ENCODE measurements at places on chromosomes 2 and 18.

DNA sequence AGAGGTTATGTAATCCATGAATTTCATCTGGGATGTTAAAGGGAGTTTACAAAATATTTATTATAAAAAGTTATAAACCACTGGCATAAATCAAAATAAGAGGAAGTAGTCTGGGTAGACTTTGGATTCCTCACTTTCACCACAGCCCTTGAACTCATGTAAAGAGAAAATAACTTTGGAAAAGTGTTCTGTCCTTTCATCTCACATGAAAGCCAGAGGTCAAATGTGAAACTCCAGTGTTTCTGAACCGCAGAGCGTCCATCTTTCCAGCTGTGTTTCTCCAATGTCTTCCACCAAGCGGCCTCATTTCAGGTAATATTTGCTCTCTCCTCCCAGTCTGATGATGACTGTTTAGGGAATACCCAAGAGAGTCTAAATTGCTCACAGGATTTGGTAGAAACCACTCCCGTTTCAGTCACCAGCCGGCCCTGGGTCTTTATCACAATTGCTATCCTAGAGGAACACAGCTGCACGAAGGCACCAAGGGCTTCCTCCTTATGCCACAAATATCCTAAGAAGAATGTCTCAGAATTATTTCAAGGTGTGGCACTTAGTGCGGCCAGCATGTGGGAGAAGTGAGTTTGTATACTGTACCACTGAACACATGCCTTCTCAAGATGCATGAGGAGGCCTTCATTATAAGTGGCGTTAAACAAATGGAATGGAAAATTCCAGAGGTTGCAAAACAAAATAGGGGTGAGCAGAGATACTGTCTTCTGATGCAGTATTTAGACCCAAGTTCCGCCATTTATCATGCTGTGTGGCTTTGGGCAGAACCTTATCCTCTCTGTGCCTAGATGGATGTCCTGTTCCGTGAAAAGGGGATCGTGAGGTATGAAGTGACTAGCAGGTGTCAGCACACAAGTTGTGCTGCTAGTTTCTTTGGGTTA is 63.8 kb downstream of the ACTR2 start:
- no peak for DNase-seq

DNA sequence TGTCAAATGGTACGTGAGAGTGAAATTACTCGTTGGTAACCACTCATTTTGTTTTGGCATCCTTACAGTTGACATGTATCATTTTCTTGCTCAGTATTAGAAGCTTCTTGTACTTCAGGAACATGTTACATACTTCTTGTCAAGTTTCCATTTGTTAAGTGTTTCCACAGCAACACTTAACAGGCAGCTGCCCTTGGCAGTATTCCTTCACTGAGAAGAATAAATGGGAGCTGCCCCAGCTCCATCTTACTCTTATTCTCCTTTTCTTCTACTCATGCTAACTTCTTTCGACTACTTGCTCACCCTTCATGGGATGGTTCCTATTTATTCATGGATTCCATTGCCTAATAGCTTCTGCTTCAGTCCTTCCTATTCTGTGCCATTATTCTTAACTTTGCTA is 60.1 kb upstream of the TUBA3E start:
- no peak for DNase-seq

- DNase-seq: no peak
These were observed 9.3 kb upstream of the STAT1 start for GRCh38 chr2:191023235-191023679.

GRCh38 chr2:64283641-64284361 is 139.6 kb upstream of the PELI1 start:
- no peak for DNase-seq

GRCh38 chr2:7014174-7014640 is 97.0 kb downstream of the RNF144A start:
- peak; percentile 56 for DNase-seq

- no peak for DNase-seq
These were observed 276.6 kb downstream of the CMPK2 start for GRCh38 chr2:6589150-6589549.

GRCh38 chr2:233643128-233643527 is 6.9 kb downstream of the UGT1A10 start:
- no peak for DNase-seq

GRCh38 chr2:8255448-8255800 is 426.4 kb upstream of the ID2 start:
- DNase-seq: no peak

- no peak for DNase-seq
These were observed 91.8 kb downstream of the KLHL29 start for GRCh38 chr2:23476786-23477185.

- no peak for DNase-seq
These were observed 33.1 kb downstream of the ARL4C start for GRCh38 chr2:234463626-234464290.

GRCh38 chr2:54551123-54551756 is 95.1 kb downstream of the SPTBN1 start:
- no peak for DNase-seq

DNA sequence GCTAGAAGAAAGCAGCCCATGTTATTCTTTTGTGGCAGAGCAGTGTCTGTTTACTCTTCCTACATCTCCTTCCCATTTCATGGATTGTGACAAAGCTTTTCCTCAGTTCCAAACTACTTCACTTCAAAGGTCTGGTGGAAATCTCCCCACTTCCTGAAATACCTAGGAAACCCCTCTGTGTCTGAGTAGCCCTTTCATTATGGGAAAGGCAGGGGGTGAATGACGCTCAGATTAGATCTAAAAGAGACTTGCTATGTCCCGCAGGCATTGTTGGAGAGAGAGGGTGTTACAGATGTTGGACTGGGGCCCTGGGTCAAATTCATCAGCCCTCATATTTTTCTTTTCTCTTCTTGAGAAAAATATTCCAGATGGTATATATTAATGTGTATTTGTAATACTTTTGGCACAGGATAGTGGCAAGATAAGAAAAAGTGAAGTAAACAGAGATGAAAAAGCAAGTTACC is 675.0 kb downstream of the IRS1 start:
- DNase-seq: no peak

DNA sequence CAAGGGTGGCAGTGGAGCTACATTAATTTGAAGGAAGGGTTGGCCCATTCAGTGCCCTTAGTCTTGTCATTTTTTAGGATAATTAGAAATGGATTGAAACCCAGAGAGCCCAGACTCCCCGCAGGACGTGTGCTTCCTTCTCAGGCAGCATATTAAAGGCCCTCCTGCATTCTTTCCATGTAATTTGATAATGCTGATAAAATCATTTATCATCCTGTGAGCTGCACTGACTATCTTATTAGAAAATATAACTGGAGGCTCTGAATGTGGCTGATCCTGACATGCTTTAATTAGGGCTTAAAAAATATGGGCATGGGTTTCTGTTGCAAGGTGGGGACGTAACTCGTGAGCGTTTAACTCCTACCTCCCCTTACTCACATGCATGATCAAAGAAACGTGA is 148.1 kb downstream of the ACKR3 start:
- no peak for DNase-seq

DNA sequence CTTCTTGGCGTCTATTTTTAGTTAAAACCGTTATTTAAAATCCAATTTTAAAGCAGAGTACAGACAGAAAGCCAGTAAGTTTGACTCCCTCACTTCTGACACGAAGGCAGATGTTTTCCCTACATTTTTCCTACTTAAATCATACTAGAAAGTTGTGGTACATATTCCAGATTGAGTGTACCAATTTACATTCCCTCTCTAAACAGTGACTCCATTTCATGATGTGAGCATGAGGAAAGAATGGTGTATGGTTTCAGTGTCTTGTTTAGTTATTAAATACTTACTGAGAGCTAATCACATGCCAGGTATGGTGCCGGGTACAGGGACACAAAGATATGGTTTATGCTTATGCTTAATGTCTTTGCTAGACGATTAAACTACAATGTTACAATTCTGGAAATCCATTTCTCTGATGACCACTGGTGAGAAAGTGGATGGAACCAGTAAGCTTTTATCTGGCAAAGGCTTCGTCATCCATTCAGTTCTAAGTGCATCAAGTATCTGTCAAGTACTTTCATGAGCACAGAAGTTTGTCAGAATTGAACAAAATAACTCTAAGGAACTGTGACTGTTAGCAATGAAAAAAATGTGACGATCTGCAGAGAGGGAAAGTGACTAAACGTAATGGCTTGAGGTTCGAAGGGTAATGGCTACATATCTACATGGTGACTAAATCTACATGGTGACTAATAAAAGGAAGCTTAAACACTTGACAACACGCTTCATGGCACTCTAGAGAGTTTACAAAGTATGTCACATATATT is 25.7 kb downstream of the MAP4K3 start:
- DNase-seq: peak; percentile 42

- DNase-seq: no peak
These were observed 128.7 kb upstream of the GLI2 start for GRCh38 chr2:120606931-120607330.

DNA sequence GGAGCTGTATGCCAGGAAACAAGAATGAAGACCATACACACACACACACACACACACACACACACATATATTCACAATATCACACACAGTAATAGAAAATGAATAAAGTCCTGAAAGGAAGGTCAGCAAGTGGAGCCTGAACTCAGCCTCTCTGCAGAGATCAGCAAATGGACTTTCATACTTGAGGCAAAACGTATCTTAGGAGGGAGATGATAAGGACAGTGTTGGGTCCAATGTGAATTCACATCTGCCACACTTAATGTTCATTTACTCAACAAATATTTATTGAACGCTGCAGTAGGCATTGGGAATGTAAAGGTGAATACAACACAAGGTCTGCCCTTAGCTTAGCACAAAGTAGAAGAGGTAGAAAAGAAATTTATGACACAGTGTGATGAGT is 2.7 kb upstream of the MTLN start:
- no peak for DNase-seq

GRCh38 chr2:46951290-46952064 is 35.9 kb upstream of the MCFD2 start:
- DNase-seq: no peak

DNA sequence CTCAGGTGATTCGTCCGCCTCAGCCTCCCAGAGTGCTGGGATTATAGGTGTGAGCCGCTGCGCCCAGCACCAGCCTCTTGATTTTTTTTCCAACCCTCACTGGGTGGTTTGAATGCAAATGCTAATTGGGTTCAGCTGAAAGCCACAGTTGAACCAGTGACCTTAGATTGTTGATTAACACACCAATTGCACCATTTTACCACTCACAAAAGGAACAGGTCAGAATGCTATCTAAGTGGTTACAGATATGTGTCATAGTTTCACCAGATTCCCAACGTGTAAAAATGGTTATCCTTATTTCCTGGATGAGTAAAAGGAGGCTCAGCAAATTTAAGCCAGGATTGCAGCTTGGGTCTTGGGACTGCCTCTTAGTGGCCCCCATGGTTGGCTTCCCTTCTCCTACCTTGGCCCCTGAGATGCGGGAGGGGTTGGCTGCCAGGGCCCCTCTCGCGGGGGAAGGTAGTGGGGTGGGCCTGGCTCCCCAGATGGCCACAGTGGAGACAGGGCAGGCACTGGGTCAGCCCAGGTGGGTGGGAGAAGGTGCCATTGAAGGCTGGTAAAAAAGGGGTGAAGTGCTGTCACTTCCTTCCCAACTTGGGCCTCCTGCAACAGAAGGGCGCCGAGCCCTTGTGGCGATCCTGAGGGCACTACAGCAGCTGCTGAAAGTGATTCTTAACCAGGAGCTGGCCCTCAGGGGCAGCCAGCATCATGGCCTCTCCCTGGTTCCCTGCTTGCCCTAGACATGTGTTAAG is 164.9 kb upstream of the HAAO start:
- no peak for DNase-seq

GRCh38 chr18:26653943-26654615 is 105.7 kb upstream of the KCTD1 start:
- DNase-seq: no peak

DNA sequence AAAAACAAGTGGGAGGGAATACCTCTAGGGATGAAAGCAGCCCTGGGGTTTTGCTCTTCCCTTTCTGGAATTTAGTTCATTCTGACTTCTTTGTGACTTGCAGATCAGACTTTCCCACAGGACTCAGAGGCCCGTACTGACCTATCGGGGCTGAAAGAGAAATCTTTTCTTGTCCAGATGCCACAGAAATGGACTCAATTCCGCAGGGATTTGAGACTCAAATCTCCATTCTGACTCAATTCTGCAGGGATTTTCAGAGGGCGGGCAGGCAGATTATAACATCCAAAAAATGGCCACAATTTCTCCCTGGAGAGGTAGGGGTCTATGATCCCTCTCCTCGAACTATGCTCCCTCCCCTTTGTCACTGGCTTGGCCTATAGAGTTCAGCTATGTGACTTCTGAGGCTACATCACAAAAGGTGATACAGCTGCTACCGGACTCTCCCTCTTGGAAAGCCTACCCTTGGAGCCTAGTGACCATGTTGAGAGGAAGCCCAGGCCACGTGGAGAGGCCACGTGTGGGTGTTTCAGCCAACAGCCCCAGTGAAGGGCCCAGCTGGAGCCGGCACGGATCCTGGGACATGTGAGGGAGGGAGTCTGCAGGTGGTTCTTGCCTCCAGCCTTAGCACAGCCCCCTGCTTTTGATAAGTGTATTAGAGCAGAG is 4.8 kb upstream of the EFHD1 start:
- DNase-seq: no peak

GRCh38 chr2:18925296-18925695 is 335.9 kb upstream of the NT5C1B start:
- DNase-seq: no peak

- no peak for DNase-seq
These were observed 150.6 kb upstream of the UBE2E3 start for GRCh38 chr2:180829836-180830235.

DNA sequence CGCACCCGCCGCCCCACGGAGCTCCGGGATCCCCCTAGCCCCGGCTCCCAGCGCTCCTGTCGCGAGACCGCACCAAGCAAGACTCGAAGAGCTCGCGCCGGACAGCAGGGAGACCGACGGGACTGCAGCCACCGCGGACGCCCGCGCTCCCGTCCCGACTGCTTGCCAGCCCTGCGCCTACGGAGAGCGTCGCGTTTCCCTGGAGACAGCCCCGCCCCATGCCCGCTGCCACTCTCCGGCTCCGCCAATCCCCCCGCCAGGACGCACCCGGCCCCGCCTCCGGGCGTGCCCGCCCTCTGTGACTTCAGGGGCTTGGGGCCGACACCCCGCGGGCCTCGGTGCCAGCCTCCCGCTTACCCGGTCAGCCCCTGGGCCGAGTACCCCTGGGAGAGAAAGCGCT is at the start of gene ANKMY1:
Gene ANKMY1 (minus strand): TSS at position 181 of the 400 bp plus-strand sequence. CDS start 653 bp downstream, outside the sequence.
- DNase-seq: peak; percentile 79

DNA sequence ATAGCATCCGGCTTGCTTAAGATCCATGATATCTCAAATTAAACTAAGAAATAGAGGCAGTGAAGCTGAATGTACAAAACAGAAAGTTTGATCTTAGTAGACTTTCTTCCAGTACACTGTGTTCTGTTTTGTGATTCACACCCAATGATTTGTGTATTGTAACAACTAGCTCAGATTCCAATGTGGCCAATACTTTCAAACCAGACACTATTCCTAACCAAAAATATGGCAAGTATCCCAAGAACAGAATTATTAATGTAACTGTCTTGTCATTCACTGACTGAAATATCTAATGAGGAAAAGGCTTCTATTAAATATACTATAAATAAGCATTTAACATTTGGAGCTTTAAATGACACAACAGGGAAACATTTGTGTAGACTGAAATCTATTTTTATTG is 299.1 kb downstream of the NRXN1 start:
- no peak for DNase-seq
